Esophagus squamous epithelium (tissue), 5 donors: ENCODE measurements at places on chromosomes 11 and 22.

DNA sequence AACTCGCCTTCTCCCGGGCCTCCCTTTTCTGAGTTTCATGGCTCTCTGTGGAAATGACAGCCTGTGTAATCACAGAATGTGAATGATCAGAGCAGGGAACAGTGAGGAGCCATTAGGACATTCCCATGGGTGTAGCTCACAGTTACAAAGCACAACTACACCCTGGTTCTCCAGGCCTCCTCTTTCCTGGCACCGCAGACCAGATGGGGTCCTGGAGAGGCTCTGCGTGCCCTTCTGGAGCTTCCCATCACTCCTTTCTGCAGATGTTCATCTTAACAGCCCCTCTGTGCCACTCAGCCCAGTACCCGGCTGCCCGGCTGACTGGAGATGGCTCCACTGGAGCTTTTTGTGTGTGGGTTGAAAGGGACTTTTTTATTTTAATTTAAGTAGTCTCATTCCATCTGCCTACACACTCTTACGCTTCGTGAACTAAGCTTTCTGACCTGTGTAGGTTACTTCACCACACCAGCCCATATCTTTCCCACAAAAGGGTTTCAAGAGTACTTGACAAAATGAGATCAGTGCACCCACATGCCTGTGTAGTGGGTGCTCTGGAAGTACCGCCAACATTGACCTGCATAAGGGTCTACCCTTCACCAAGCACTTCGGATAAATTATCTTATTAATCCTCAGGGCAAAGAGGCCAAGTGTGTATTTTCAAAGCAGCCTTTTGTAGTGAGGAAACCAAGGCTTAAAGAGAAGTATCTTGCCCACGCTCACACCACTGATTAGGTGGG lies 29.8 kb downstream of the SREBF2 start:
- no peak for DNase-seq

GRCh38 chr22:50218996-50219727 lies 18.4 kb downstream of the SELENOO start:
- DNase-seq, result no peak

DNA sequence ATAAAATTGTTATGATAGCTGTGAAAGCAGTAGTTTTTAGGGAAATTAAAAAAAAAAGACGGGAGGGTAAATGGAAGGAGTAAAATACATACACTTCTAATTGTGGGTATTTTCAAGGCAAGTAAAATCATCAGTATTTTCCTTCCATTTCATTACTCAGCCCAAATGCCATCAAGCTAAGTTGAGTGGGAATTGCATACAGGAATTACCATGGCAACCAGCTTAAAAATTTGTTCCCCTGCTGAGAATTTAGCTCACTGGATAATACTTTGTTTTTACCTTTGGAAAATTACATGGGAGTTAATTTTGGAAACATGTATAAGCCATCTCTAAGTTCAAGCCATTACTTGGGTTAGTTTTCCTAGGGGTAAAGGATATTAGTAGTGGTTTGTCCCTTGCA lies 1873.4 kb downstream of the LRRC4C start:
- DNase-seq, result no peak

GRCh38 chr22:45881524-45881875 lies 95.5 kb downstream of the WNT7B start:
- no peak for DNase-seq
